ENCODE measurements at places on chromosomes 16 and 17. TPM values are rescaled to one million over a fixed set of nuclear protein-coding genes. Genes with fewer than 3 reads are reported as not detected.

DNA sequence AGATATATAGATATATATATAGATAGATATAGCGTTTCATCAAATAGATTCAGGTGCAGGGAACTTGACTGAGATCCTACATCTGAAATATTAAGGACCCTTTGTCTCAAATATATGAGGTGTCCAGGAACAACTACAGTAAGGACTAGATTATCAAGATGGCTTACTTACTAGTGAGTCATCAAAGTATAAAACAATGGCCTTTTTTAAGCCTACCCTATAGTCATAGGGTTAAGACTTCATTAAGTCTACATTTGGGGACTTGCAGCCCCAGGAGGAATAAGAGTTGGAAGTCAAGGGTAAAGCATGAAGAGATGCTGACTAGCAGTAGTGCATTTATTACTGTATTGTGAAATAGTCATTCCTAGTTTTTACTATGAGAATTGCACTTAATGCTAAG is 1023.4 kb downstream of the CDH11 start:
- no peak for ATAC-seq

- peak; percentile 68 for ATAC-seq
Observed at GRCh38 chr17:59754552-59754951, 47.1 kb downstream of the VMP1 start.

CACNG5 gene
- total RNA-seq = not detected

- ATAC-seq = no peak
Observed at GRCh38 chr17:58229881-58230280, 8.5 kb upstream of the LPO start.

DNA sequence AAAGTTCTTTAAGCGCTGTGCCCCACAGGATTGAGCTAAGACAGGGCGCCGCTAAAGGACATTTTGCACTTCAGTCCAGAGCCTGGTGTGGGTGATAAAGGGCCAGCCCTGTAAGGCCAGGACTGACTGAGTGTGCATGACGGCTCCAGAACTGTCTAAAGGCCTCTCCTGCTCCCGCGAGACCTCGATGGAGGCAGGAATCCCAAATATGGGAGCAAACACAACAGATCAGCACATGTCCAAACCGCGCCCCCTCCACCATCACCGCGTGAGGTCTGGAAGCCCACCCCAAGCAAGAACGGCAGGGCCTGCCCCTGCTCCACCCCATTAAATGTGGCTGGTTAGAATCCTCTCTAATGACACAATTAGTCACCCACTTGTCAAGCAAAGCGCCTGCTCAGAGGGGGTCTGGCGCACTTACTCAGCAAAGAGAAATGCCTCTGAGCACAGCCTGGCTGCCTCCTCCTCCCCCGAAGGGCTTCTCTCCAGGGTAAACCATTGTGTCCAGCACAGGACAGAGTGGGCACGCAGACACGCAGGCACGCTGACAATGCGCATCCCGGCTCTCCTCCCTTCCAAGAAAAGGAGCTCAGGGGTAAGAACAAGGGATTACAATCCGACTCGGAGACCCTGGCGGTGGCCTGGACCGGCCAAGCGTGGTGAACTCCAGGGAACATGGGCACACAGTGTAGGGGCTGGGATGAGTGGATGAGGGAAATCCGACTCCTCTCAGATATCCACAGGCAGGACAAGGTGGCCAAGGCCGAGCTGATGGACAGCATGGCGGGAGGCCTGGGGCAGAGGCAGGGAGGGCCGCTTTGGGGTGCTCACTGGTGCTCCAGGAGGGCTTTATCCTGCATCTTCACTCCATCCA is 1.5 kb downstream of the MXRA7 start:
- ATAC-seq = no peak

SAMD14 gene
- total RNA-seq = 6.9 TPM

All from activated T-helper 17 cell treated with anti-CD3 and anti-CD28 coated beads, Interleukin-2, amount 50 U/mL, for 72 hours (primary cell).